ENCODE measurements at places on chromosomes 3 and 15. TPM values are rescaled to one million over a fixed set of nuclear protein-coding genes. Genes with fewer than 3 reads are reported as not detected.

Gene UBA7
- total RNA-seq, result 114 TPM

Gene NPAP1
- not detected for total RNA-seq

DNA sequence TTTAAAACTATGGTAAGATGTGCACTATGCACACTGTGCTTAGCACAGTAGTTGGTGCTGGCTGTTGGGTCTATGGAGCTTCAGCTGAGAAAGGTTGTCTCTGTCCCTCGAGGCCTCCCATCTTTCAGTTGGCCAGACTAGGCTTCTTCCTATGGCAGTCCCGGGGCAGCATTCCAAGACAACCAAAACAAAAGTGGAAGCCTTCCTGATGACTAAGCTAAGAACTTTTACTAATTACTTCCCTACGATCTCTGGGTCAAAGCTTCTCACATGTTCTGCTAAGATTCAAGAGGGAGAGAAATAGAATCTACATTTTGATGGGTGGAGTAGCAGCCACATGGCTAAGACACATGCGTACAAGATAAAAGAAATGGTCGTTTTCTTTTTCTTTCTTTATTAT lies 342.8 kb downstream of the TUSC7 start:
- no peak for DNase-seq

Gene REC114
- total RNA-seq, result not detected

DNA sequence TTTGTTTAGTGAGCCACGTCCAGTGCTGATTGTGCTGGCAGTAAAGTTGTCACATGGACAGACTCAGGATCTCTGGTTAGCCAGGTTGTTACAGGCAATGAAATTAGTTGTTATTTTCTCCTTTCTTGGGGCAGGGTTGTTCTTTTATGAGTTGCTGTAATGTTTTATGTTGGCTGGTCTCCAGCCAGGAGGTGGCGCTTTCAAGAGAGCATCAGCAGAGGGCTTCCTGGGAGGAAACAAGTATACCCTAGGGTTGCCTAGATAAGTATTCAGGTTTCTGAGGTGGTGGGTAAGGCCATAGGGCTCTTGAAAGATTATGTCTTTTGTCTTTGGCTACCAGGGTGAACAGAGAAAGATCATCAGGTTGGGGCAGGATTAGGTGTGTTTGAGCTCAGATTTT lies 14.5 kb upstream of the CFAP20DC start:
- no peak for DNase-seq

DNA sequence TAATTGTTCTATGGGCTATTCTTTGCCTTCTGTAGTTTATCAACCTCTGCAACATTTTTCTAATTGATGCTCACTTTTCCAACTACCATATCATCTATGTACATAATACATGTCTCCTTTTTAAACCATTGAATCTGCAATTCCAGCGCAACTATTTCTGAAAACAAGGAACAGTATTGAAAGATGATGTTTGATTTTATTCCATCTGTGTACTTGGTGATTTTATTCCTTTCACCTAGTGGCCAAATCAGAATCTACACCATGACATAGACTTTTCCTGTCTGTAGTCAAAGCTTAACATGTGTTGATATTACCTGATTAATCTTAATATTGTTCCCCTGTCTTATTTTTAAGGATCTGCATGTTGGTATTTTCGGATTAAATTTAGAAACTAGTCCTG lies 13.0 kb downstream of the NKTR start:
- no peak for DNase-seq

GRCh38 chr3:53132347-53132746 lies 2.1 kb upstream of the RFT1 start:
- no peak for DNase-seq

DNA sequence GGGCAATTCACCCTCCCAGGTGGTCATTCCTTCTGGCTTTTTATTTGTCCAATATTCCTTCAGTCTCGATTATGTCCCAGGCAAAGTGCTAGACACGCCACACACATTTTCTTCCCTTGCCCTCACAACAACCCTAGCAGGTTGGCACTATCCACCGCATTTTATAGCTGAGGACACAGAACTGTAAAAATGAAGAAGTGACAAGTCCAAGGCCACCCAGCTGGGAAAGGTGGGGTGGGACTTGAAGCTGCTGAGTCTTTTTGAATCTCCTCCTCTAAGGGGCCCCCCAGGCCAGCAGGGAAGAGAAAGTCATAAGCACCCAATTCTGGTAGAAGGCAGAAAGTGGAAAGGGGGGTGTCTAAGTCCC lies 60.6 kb downstream of the CEMIP start:
- no peak for DNase-seq

Gene TGM5
- total RNA-seq, result not detected

DNA sequence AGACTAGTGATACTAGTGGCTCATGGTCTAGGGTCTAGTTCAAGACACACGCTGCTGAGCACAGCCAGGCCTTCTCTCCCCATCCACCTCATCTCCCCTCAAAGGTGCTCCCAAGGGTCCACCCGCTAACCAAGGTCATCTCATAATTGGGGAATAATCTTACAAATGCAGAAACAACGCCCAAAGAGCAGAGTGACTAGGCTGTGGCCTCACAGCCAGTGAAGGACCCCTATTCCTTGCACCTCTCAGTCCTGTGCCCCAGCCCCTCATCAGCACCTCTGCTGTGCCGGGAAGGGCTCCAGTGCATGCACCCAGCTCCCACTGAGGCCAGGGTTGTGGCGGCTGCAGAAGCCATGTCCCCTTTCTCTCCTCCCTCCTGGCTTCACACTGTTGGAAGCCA lies 286.9 kb downstream of the UACA start:
- no peak for DNase-seq

DNA sequence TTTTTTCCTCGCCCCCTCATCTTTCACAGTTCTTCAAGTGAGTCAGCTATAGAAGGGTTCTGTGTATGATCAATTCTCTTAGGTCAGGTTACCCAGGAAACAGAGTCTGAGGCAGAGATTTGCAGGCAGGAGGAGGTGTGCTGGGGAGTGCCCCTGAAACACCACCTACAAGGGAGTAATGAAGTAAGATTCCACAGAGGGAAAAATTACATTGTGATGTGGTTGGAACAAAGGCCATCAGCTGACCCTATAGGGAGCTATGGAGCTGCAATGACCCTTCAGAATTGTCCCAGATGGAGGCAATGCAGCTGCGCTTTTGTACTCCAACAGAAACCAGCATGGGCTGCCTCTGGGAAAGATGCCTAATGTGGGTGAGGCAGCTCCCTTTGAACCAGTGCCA lies 142.2 kb upstream of the CNTN3 start:
- no peak for DNase-seq

Gene GPR160
- not detected for total RNA-seq

DNA sequence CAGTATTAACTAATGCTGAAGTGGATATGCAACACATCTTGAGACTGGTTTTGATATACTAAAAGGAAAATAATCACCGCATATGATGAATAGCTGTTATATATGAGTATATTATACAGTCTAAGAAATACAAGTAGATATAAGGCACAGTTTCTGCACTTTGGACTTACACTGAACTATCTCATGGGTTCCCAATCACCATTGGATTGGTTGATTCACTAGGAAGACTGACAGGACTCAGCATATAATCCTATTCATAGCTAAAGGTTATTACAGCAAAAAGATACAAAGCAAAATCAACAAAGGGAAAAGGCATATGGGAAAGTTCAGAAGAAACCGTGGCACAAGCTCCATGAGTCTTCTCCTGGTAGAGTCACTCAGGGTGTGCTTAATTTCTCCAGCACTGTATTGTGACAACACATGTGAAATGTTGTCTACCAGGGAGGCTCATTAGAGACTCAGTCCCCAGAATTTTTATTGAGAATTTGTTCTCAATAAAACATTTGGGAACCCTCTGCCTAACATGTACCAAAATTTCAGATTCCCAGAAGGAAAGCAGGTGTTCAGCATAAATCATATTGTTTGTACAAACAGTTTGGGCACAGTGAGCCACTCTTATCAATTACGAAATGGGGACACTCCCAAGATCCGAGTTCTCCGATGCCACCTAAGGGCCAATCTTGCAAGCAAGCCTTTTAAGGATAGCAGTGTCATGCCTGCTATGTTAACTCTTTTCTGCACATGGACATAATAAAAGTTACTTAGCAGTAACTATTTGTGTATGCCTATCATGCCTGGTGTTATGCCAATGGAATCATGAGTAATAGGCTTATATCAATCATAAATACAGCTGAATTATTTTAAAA lies 26.8 kb downstream of the CMC1 start:
- no peak for DNase-seq
